ENCODE measurements at places on chromosomes 2 and 18.

DNA sequence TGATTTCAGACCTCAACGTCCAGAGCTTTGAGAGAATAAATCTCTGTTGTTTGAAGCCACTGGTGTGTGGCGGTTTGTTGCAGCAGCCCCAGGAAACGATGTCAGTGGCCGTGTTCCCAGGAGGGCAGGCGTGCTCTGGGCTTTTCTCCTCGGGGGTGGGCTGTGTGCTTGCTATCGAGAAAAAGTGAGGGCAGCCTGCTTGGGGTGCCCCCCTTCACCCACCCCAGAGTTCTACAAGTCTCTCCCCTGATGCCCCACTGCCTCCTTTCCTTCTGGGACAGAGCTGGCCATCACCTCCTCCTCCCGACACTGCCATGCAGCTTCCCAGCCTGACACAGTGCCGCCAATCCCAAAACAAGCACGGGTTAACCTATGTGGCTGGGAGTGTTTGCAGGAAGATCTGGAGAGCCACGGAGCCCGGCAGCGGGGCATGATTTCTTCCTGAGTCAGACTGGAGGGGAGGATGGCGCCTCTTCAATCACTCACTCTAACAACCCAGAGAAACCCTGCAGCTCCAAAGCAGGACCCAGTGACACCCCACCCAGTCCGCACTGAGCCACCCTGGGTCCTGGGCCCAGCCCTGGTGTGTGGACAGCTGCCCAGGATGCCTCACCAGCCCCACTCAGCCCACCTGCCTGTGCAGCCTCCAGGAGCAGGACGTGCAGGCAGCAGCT lies 213.7 kb upstream of the RAB6C start:
- DNase-seq = no peak

GRCh38 chr2:172425336-172425735 lies 2.0 kb upstream of the ITGA6 start:
- no peak for DNase-seq

DNA sequence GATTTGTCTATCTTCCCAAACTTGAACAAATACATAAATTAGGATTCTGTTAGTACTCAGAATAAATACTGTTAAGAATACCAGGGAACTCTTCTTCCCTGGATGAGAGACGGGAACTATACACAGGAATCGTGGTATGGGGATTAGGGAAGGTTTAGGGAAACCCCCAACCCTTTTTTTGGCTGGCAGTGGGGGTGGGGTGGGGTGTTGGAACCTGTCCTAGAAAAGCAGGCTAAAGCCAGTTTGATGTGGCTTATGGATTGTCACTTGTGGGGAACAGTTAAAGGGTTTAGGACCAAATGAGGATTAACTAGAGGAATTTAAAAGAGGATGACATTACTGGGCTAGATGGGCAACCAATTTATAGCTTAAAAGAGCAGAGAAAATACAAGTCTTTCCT lies 1.8 kb downstream of the SLC4A10 start:
- no peak for DNase-seq

- no peak for DNase-seq
Measured at GRCh38 chr2:38375696-38376345, 1.3 kb downstream of the ATL2 start.

DNA sequence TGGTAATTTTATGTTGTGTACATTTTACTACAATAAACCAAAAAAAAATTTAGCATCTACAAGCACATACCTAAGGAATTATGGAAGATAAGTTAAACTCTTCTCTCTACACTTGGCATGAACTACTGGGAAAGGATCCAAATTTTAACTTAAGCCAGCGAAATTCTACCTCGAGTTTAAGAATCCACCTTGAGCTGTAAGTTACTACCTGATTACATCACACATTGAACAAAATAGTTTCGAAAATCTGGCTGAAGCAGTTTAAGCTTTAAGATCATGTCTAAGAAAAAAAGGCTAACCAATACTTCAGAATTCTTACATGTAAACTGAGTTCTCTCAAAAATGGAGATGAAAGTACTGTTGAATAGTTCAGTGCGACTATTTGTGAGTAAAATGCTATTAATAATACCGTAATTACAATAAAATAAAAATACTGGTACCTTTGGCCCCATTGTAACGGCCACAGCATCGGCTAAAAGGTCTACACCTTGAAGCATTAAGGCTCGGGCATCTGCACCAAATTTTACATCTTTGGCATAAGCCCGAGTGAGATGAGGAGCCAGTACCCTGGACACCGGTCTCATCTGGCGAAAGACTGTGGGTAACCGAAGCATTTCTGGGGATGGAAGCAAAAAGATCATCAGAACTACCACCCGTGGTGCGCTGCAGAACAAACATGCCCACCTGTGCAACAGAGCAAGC lies 1.3 kb downstream of the HSPD1 start:
- DNase-seq = no peak

DNA sequence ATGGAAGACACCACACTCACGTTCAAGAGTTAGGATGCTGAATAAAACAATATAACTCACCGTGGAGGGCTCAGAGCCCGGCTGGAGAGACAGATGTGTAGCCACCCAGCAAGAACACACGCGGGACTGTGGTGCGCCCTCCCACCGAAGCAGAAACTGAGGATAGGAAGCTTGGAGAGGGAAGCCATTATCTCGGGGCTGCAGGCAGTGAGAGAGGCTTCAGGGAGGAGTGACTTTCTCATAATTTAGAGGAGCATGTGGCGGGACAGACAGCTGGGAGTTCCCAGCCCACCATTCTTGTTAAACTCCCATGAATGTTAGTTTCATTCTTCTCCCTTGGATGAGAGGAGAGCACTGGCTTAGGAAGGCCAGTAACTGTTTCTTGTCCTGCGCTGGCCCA lies 96.4 kb downstream of the MAPRE2 start:
- no peak for DNase-seq

- no peak for DNase-seq
Measured at GRCh38 chr2:66821168-66821567, 386.2 kb downstream of the MEIS1 start.

DNA sequence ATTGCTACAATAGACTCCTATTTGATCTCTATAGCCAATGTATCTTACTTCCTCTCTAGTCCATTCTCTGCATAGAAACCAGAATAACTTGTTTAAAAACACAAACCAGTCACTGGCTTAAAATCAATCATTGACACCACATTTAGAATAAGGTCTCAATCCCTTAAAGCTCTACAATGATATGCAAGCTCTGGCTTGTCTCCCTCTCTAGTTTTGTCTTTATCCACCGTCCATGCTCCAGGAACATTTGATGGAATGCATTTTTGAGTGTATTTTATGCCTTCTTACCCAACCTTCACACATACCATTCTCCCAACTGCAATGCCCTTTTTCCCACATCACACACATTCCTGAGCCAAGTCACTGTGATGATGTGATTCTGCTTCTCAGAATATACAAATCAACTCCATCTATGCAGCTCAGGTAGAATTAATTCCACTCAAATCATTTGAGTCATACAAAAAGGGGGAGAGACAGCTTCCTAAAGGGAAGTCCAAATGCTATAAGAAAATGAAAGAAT lies 1107.2 kb downstream of the DPP10 start:
- peak; percentile 61 for DNase-seq

DNA sequence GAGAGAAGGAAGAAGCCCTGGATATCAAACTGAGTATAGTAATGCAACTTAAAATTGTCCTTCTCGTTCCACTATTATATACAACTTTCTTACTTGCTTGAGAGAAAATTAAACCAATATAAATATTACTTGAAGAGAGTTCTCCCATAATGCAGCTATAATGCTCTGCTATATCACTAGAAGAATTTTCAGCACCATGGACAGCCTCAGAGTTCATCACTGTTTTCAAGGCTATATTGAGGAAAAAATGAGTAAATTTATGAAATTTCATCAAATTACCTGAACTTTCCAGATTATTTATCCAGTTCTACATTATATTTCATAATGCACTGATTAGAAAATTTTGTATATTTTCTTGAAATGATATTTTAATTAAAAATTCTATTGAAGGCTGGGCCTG lies 1053.5 kb upstream of the FAM98A start:
- no peak for DNase-seq

- no peak for DNase-seq
Measured at GRCh38 chr2:127584516-127585033, 49.1 kb downstream of the MYO7B start.

DNA sequence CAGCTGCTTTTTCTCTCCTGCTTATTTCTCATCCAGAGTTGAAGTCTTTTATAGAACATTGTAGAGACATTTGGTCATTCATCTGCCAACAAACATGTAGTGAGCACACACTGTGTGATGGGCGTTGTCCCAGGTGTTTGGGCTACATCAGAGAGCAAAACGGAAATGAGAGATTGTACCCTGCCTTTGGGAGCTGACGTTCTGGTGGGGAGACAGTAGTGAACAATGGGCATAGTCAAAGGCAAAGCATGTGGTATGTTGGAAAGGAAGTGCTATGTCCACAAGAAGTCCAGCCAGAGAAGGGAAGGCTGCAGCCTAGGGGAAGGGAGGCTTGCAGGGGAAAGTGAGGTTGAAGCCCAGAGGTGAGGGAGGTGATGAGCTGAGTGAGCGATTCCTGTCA lies 78.1 kb downstream of the PIEZO2 start:
- no peak for DNase-seq

DNA sequence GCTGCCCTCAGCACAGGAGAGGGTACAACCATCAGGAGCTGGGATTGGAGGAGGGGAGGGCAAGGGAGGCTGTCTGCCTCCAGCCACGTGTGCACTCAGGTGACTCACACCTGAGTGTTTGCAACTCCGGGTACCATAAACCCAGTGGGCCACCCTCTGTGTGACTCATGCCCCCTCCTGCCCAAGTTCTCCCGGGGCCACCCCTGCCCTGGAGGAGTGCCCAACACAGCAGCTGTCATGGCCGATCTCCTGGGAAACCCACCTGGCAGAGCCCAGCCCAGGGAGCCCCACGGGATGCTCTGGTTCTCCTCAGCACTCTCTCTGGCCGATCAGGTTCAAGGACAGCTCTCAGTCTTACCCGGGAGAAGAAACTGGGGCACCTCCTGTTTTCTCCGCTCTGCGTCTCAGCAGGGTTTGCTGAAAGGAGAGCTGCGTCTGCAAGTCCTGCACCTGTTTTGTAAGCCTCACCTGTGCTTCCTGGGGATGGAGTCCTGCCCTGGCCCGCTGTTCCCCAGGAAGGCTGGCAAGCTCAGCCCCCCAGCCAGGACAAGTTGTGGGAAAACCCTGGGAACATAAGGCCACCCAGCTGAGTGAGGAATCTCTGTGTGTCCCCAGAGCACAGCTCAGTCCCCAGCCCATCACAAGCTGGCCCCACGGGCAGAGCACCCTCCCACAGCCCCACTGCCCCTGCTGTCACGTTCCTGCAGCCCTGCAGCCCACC lies 44.0 kb upstream of the UBE2F start:
- DNase-seq = no peak

- DNase-seq = no peak
Measured at GRCh38 chr2:231356466-231356844, 39.1 kb upstream of the B3GNT7 start.

DNA sequence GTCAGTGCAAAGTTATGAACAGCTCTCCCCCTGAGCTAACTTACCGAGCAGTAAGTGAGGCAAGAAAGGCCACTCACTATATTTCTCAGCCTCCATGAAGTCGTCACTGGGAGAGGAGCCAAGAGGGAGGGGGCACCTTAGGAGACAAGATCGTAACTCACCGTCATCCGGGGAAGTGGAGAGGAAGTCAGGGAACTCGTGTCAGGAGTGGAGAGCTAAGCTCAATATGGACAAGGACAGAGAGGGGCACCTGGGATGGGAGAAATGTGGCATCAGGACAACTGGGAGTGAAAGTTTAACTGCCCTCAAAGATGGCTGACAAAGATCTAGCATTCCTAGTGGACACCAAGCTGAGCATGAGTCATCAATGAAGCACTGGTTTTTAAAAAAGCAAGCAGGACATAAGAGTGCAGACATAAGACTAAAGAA lies 37.1 kb downstream of the BCL11A start:
- no peak for DNase-seq

DNA sequence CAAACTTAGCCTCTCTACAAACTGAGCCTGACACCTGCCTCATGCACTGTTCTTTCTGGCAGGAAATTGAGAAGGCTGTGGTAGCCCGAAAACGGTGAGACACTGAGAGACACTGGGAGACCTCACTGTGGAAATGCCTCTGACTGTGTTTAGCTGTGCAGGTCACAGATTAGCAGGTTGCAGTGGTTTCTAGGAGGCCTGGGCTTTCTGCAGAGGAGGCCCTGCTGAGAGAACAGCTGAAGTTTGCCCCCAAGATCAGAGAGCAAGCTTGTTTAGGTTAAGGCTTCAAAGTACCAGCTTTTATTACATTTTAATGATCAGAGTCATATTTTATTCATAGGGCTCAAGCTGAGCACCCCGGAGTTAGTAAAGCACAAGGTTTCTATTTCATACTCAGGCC lies 68.7 kb upstream of the LYPD6 start:
- no peak for DNase-seq

DNA sequence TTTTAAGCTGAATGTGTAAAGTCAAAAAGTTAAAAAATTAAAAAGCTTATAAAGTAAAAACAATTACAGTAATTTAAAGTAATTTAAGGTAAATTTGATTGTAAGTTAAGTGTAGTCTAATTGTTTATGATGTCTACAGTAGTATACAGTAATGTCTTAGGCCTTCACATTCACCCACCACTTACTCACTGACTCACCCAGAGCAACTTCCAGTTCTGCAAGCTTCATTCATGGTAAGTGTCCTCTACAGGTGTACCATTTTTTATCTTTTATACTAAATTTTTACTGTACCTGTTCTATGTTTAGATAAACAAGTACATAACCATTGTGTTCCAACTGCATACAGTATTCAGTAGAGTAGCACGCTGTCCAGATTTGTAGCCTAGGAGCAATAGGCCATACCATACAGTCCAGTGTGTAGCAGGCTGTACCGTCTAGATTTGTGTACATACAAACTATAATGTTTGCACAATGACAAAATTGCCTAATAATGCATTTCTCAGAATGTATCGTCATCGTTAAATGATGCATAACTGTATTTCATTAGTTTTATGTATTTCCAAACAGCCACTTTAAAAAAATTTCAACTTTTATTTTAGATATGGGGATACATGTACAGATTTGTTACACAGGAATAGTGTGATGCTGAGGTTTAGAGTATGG lies 319.3 kb downstream of the DYSF start:
- no peak for DNase-seq

DNA sequence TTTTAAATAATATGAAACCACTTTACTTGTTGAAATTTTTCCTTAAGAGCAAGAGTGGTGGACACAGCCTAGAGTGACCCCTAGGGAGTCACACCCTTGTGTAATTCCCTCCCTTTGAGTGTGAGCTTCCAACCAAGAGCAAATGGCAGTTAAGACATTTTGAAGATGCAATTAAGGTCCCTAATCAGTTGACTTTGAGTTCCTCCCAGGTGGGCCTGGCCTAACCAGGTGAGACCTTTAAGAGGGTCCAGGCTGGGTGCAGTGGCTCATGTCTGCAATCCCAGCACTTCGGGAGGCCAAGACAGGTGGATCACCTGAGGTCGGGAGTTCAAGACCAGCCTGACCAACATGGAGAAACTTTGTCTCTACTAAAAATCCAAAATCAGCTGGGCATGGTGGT lies 143.5 kb upstream of the PID1 start:
- no peak for DNase-seq

DNA sequence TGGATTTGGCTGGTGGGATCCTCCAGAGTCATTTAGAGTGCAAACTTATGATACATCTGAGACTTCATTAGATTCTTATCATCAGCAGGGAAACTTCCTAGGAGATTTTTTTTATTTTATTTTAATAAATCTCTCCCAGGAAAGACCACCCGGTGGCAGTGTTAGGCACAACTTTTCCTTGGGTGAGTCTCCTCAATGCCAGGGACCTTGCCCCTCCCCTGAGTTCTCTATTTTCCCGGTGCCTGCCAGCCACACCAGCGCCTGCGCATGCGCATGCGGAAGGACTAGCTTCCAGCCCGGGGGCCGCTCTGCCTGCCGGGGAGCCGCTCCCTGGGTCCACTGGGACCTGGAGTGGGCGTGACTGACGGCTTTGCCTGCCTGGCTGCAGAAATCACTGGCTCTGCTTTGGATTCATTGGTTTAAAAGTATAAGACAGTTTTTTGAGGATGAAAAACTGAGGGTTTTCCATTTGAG lies 86.6 kb downstream of the TMEM182 start:
- DNase-seq = peak; percentile 58
